COR-L47 (cell line): ENCODE measurements at places on chromosomes 7 and 10.
A peak's percentile ranks its signal among the peaks of the same experiment; 100 is the strongest.

DNA sequence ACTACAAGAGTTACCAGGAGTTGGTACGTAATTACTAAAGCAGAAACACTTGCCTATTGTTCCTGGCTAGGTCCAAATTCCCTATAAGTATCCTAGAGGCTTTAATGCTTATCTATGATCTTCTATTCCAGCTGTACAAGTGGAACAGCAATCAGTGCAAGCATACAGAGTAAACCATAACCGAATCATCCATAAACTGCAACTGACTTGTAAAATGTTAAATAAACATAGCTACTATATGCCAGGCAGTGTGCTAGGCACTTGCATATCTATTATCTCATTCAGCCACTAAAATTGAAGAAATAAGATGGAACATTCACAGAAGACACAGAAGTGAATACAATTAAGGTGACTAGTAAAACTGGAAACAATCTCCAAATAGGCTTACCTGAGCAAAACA, 55.7 kb downstream of the IRF5 start:
- DNase-seq = no peak

- DNase-seq = no peak
Observed at GRCh38 chr10:97353945-97354344, 19.4 kb upstream of the FRAT2 start.

DNA sequence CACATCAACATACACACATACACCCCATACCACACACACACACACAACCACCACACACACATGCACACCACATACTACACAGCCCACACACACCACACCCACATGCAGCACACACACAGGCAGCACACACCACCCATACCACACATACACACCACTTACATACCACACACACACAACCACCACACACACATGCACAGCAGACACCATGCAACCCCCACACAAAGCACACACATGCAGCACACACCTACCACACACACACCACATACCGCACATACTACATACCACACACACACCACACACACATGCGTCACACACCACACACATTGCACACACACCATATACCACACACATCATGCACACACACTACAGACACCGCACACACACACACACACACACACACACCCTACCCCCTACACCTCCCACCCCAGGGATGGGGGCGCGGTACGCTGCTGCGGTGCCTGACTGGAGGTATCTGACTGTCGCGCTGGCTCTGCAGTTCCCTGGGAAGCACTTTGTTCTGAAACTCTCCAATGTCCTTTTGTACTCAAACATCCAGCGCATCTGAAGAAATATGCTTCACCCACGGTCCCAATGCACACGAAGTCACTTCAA, 5.4 kb upstream of the TRPV6 start:
- no peak for DNase-seq

GRCh38 chr7:101814991-101815825, 2.2 kb upstream of the CUX1 start:
- peak; percentile 61 for DNase-seq

DNA sequence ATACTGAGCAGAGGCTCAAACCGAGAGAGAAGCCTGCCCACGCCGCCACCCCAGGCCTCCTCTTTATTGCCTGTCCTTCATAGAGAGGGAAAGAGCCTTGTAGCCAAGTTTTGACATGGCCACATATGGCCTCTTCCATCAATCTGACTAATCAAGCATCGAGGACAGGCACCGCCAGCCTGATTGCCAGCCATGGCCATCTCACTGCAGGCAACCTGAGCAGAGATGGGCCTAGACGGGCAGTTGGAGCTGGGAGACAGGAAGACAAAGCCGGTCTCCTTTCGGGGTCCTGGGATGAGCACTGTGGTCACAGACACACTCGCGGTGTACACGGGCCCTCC, 67.2 kb downstream of the EBF3 start:
- no peak for DNase-seq

- no peak for DNase-seq
Observed at GRCh38 chr7:75010036-75010435, 45.5 kb downstream of the CASTOR2 start.

- no peak for DNase-seq
Observed at GRCh38 chr7:84817016-84817415, 369.8 kb downstream of the SEMA3D start.

- no peak for DNase-seq
Observed at GRCh38 chr10:87846023-87846422, 17.3 kb downstream of the KLLN start.

DNA sequence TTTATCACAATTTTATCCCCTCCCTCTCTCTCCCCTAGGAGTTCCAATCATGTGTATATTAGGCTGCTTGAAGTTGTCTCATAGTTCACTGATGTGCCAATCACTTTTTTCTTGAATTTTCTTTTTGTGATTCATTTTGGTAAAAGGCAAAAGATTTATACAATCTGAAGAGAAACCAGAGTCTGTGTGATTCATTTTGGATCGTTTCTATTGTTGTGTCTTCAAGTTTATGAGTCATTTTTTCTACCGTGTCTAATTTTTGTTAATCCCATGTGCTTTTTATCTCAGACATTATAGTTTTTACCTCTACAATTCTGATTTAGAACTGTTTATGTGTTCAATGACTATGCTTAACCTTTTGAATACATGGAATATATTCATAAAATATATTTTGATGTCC, 483.9 kb upstream of the AUTS2 start:
- DNase-seq = no peak

GRCh38 chr10:436013-436697, 253.3 kb downstream of the DIP2C start:
- DNase-seq = no peak

DNA sequence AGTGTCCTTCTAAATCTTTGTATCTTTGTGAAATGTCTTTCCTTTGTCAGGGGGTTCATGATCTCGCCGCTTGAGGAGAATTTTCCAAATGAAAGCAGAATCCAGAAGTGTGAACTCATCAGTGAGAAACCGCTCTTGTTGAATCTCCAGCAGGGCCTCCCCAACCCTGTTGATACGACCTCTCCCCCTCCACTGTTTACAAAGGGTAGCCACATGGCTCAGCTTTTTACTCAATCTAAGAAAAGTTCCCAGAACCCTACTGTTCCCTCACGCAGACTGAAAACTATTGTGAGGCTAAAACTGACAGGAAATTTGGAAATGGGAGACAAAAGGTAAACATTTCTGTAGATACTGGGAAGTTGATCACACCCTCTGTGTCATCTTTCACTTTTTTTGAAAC, 73.9 kb downstream of the SEMA3C start:
- DNase-seq = no peak

- no peak for DNase-seq
Observed at GRCh38 chr10:13453896-13454295, 74.9 kb downstream of the BEND7 start.

DNA sequence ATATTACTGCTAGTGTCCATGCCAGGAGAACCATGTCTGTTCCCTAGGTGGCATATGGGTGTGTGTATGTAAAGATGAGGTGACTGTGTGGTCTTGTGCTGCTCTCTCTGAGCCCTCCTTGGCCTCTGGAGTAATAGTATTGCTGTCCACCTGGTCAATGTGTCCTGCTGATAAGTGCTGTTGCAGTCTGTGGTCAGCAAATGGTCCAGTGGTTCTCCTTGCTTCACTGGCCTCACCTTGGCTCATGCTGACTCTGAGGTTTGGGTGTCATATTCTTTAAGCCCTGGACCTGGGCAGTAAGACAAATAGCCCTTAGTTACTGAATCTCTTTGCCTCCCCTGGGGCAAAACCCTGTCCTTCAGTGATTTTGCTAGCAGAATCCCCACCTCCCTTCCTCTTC, 56.8 kb downstream of the TPST1 start:
- no peak for DNase-seq

GRCh38 chr10:52965938-52966401, 193.4 kb upstream of the MBL2 start:
- DNase-seq = no peak

DNA sequence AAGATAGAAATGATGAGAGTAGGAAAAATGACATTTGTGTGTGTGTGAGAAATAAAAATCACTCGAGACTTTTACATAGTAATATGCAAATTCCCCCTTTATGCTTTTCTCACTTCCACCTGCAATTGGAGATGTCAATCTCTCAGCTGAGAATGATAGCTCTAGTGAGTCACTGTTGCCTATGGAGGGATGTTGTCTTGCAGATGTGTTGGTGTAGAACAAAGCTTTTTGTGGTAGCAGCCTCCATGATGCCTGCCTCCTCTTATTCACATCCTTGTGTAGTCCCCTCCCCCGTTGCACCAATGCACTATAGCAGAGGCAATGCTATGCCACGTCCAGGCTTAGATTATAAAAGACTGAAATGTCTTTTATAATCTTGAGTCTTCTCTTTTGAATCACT, 33.8 kb downstream of the SPAG6 start:
- DNase-seq = no peak

GRCh38 chr10:127154831-127155620, 41.4 kb downstream of the INSYN2A start:
- DNase-seq = no peak

DNA sequence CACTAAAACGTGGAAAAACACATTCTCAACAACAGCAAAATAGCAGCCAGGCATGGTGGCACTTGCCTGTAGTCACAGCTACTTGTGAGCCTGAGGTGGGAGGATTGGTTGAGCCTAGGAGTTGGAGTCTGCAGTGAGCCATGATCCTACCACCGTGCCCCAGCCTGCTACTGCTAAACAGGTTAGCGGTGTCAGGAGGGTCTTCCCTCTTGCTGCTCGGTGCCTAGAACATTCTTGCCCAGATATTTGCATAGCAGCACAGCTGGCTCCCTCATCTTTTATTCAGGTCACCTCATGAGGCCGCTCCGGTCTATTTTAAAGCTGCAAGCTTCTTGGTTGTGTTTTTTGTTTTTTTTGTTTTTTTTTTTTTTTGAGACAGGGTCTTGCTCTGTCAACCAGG, 2.9 kb upstream of the RABGEF1 start:
- no peak for DNase-seq

DNA sequence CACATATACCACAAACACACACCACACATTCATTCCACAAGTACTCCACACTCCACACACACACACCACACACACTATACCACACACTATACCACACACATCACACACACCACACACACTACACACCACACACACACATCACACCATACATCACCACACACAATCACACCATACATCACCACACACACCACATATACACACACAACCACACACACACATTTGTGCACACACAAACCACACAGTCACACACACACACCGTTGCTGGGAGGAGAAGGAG, 112.8 kb downstream of the PTPN20 start:
- DNase-seq = no peak

GRCh38 chr7:27546610-27547009, 116.1 kb downstream of the HIBADH start:
- no peak for DNase-seq

DNA sequence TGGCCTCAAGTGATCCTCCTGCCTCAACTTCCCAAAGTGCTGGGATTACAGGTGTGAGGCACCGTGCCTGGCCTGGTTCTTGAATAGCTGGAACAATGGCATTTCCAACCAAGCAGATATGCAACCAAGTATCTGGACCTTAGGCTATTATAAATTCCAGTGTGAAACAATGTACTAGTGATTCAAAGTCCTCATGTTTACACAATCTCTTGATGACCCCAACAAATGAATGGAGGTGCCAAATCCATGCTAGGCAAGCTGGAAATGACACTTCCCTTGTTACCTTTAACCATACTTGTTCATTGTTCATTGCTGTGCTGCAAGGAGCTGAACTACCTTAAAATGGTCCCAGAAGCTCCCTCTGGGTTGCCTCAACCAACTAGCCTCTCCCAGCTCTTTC, 282.2 kb upstream of the KLF14 start:
- DNase-seq = no peak
